H54 (cell line): ENCODE measurements at places on chromosomes 5 and 9.

DNA sequence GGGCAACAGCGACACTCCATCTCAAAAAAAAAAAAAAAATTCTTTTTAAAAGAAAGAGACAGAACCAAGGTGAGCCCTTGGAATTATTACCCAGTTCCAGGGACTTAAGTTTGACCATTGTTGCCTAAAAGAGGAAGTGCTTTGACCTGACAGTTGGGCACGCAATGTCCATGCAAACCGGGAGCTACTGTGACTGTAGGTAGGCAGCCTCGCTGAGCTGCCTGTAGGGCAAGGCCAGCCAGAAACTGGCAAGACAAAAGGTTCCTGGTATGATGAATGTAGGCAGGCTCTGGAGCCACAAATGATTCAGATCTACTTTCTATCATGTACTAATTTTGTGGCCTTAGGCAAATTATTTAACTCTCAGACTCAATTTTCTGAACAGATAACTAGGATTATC, 334.8 kb upstream of the ZNF462 start:
- DNase-seq = no peak

DNA sequence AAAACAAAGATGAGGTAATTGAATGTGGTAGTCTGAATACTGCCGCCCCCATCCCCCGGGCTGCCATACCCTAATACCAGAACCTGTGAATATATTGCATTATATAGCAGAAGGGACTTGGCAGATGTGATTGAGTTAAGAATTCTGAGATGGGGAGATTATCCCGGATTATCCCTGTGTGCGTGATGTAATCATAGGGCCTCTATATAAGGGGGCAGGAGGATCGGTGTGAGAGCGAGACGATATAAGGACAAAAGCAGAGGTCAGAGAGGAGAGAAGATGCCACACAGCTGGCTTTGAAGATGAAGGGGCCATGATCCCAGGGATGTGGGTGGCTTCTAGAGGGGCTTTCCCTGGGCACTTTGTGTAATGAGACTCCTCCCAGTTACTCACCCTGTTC, 101.7 kb upstream of the TLE1 start:
- no peak for DNase-seq

GRCh38 chr5:151906246-151906645, 18.4 kb downstream of the GLRA1 start:
- no peak for DNase-seq

- no peak for DNase-seq
Observed at GRCh38 chr5:135266975-135267374, 132.1 kb downstream of the MACROH2A1 start.

- DNase-seq = no peak
Observed at GRCh38 chr5:54344653-54345052, 34.3 kb upstream of the ARL15 start.

DNA sequence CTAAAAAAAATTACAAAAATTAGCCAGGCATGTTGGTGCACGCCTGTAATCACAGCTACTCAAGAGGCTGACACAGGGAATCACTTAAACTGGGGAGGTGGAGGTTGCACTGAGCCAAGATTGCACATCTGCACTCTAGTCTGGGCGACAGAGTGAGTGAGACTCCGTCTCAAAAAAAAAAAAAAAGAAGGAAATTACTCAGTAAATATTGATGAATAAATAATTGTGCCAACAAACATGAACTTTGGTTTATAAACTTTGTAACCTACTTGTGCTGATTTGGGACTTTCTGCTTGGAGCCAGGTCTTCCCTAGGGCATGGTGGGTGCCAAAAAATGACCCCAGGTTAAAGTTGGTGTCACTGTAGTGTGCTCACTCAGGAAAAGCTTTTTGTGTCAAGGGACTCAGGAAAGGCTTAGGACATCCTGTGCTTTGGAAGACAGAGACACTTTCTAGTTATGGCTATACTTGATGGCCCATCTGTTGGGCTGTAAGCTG, 19.0 kb downstream of the ABLIM3 start:
- DNase-seq = no peak

GRCh38 chr9:110578575-110579033, 937 bp downstream of the SVEP1 start:
- no peak for DNase-seq

DNA sequence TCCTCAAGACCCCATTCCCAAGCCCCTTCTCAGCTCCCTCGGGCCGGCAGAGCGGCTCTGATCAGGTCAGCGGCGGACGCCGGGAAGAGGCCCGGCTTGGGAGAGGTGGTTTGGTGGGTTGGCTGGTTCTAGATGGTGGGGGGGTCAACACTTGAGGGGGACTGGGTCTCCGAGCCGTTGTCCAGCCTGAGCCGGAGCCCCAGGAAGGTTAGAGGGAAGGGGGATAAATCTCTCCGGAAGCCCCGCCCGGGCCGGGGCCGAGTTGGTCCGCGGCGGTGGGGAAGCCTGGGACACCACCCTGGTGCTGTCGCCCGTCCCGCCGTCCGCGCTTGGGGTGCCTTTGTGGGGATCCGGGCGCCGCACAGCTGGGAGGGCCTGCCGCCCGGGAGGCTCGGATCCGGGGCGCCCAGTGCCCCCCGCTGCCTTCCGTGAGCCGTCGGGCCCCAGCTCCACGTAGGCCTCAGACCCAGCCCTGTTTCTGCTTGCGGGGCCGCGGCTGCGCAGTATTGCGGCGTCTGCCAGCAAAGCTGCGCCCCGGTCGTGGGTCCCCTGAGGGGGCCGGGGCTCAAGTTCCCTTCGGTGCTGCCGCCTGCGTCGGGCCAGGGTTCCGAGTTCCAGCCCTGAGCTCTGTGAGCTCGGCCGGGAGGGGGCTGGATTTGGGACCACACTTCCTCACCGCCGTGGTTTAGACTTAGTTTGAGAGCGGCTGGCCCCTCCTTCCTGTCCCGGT, 542 bp upstream of the TRIM52 start:
- peak; percentile 48 for DNase-seq

- no peak for DNase-seq
Observed at GRCh38 chr5:133341915-133342710, 270.2 kb downstream of the FSTL4 start.

- no peak for DNase-seq
Observed at GRCh38 chr5:469752-470483, 26.9 kb downstream of the EXOC3 start.

GRCh38 chr9:11757408-11757807, 935.8 kb upstream of the TYRP1 start:
- DNase-seq = no peak

GRCh38 chr5:85972539-85972938, 645.2 kb upstream of the COX7C start:
- DNase-seq = no peak
